ENCODE measurements at places on chromosomes 5 and 9. TPM values are rescaled to one million over a fixed set of nuclear protein-coding genes. Genes with fewer than 3 reads are reported as not detected.

- no peak for DNase-seq
These were observed 59.5 kb upstream of the FBXL7 start for GRCh38 chr5:15440434-15440833.

DNA sequence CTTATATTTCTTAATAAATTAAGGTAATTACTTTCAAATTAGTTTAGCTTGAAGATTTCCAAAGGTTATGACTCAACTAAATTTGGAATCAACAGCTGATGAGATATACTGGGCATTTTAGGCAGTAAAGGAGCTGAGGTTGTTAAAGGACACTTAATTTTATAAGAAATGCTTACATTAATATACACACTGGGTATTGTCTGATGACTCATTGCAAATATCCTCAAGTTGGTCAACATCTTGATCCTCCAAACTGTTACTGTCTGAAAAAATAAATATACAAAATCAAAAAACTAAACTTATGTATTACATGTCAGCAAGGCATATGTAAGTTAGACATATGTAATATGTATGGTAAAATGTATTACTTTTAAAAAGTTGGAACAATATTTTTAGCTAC, 3.4 kb downstream of the GFM2 start:
- DNase-seq = no peak

DNA sequence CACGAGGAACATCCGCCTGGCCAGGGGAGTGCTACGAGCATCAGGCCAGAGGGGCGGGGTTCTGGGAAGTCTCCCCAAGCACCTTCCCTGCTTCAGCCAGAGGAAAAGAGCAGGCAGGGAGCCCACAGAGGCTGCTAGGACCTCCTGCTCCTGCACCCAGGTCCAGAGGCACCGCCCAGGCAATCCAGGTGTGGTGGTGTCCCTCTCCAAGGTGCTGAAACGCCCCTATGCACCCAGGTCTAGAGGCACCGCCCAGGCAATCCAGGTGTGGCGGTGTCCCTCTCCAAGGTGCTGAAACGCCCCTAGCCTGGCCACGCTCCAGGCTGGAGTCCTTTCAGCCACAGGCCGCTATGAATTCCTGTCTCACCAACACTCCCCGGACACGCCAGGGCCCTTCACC, 10.7 kb upstream of the UBAC1 start:
- peak; percentile 50 for DNase-seq

DNA sequence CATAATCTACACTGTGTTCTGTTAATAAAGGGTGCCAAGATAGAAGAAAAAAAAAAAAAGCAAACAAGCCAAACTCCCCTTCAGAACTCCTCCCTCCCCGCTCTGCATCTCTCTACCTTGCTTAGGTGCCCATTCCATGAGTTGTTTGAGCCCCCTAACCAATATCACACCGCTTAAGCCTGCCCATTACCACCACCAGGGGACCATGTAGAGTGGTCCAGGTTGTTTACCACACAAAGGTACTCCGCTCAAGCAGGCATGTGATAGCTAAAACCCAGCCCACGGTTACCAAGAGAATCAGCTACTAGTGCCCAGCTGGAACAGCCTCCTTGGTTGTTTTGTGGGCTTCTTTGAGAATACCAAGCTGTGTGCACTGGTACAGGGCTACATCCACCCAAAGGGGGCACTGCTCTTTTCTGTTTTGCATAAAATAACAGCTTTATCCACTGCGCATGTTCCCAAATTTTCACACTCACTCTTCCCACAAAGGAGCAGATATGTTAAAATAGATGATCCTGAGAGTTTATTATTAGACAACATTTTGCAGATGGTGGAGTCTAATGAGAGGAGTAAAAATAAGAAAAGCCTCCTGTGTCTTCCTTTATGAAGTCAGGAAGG, 304.1 kb downstream of the DEPDC1B start:
- no peak for DNase-seq

The INSL4 gene
- not detected for total RNA-seq

DNA sequence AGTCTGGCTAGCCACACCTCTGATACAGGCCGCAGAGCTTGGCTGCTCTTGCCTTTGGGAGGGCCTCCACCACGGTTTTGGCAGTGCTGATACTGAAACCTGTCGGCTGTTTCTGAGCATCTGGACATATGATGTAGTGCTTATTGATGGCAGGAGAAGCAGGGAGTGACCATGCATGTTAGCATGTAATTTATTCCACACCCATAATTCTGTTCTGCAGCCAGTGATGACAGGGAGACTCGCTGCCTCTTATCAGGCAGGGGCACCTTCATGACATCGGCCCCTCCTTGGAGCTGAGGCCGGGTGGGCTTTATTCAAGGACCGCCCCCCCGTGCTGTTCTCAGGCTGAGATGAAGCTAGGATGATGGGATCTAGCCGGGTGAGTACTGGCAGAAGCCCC, 49.0 kb downstream of the OLFM1 start:
- DNase-seq = no peak

DNA sequence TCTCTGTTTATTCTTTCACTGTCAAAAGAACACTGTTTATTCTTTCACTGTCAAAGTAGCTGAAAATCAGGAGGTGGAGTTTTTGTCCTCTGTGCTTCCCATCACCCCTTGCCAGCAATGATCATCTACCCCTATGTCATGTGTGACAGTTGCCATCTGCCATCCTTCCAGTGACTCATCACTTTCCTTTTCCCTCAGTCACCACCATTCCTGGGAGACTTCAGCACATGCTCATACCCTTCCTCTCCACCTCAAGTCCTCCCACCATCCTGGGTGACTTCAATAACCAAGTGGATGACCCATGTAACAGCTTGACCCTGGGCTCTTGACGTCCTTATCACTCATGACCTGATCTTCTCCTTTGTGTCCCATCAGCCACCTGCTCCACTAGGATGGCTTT, 43.3 kb upstream of the RASEF start:
- no peak for DNase-seq

The ARHGEF39 gene
- total RNA-seq = 1.1 TPM

The SNCB gene
- total RNA-seq = not detected

GRCh38 chr9:2479056-2479565, 142.5 kb upstream of the VLDLR start:
- DNase-seq = no peak

DNA sequence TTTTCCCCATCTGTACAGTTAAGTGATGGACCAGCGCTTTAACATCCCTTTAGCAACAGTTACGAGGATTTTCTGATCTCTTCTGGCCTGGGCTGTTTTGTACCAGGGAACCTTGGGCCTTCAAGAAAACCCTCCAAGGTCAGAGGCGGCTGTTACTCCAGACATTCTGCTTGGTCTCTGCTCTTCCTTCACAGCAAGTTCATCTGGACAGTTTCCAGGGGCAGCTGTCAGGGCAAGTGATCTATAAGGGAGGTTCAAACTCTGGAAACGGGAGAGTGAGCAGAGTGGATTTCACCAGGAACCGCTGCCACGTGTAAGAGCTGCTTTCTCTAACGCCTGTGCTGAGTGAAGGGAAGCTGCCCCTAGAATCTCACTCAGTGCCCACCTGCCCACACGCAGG, 36.7 kb downstream of the ZNF618 start:
- DNase-seq = no peak

- no peak for DNase-seq
These were observed 175.6 kb upstream of the TLE4 start for GRCh38 chr9:79396168-79396567.

The NR4A3 gene
- 1.1 TPM for total RNA-seq

GRCh38 chr5:25554077-25554476, 909.3 kb upstream of the CDH10 start:
- DNase-seq = no peak

The PCDHB9 gene
- 4.2 TPM for total RNA-seq

DNA sequence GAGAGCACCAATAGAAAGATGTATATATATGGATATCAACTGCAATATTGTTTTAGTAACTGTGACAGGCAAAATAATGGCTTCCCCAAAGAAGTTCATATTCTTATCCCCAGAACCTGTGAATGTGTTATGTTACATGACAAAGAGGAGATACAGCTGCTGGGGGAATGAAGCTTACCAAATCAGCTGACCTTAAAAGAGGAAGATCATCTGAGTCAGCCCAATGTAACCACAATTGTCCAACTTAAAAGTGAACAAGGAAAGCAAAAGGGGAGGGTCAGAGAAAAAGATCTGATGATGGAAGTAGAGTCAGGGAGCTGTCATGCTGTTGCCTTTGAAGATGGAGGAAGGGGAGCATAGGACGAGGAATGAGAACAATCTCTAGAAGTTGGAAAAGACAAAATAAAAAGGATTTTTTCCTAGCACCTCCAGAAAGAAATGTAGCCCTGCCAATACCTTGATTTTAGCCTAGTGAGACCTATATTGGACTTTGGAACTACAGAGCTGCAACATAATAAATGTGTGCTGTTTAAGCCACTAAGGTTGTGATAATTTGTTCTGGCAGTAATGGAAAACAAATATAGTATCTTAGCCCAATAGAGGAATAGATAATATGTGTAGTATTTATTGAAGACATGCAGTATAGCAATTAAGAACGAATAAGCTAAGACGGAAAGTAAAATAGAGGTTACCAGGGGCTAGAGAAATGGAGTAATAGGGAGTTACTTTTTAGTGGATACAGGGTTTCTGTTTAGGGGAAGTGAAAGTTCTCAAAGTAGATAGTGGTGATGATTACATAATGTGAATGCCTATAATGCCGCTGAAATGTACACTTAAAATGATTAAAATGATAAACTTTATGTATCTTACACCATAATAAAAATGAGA, 115.9 kb downstream of the PIK3R1 start:
- no peak for DNase-seq

The FGD3 gene
- total RNA-seq = 11.0 TPM

- no peak for DNase-seq
These were observed 1266.2 kb upstream of the CDH18 start for GRCh38 chr5:21254161-21254560.

- DNase-seq = no peak
These were observed 39.6 kb upstream of the TRIM36 start for GRCh38 chr5:115209279-115209678.

- DNase-seq = peak; percentile 40
These were observed 7.1 kb upstream of the AFAP1L1 start for GRCh38 chr5:149264439-149265067.

DNA sequence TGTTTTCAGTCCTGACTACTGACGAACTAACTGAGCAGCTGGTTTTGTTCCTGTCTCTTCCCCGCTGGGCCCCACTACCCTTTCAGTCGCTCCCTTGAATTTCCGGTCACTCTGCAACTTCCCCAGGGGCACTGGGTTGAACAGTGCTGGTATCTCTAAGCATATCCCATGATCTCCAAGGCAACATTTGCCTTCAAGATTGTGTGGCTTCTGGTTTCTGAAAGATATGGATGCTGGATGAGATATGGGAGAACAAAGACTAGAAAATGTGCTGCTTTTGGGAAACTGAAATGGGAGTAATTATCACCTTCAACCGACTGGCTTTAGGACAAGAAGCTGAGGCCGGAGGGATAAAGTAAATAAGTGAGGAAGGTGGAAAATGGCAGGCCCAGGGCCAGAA, 258.2 kb upstream of the PIK3R1 start:
- DNase-seq = no peak

The FAM221B gene
- total RNA-seq = 5.1 TPM

DNA sequence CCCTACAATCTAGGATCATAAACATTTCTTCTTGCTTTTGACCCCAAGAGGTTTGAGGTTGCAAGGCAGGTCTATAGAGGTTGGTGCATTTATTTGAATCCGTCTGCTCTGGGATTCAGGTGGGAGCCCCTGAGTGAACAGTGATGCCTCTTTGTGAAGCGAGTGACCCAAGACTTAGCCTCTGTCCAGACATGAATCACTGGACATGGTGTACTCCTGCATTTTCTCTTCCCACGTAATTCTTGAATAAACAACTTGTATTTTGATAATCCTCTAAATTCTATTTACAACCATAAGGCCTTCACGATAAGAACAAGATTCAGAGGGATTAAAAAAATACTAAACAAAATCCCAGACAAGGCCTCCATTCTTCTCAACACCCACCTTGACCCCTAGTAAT, 67.5 kb upstream of the PLPP6 start:
- no peak for DNase-seq

DNA sequence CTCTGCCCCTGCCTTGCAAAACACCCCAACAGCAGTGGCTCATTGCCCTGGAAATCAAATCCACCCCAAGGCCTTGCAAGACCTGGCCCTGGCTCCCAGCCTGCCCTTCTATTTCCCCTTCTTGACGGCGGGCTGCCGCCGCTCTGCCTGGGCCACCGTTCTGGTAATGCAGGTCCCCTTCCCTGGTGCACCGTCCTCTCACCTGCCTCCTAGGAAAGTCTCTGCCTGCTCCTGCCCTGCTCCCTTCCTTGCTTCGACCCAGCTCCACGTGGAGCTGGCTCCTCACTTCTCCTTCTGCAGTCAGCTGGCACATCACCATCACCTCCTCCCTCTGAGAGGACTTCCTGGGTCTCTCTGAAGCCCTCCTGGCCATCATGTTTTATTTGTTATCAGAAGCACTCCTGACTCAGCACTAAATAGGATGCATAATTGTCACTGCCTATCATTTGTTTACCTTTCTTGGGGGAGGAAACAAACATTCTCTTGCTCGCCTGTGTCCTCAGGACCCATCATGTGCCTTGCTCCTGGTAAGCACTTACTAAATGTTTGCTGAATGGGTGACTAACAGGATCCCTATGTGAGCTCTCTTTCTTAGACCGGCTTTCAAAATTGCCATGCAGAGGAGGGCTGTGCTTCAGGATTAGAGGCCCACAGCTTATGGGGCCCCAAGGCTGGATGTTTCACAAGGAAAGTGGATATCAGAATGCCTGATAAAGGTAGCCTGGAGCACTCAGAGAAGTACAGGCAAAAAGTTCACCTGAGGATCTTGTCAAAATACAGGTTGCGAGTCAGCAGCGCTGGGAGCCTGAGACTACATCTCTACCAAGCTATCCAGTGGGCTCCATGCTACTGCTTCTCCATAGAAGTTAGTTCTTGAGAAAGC, 19.6 kb upstream of the C5orf47 start:
- DNase-seq = no peak

The PCDHGC4 gene
- 4.1 TPM for total RNA-seq

DNA sequence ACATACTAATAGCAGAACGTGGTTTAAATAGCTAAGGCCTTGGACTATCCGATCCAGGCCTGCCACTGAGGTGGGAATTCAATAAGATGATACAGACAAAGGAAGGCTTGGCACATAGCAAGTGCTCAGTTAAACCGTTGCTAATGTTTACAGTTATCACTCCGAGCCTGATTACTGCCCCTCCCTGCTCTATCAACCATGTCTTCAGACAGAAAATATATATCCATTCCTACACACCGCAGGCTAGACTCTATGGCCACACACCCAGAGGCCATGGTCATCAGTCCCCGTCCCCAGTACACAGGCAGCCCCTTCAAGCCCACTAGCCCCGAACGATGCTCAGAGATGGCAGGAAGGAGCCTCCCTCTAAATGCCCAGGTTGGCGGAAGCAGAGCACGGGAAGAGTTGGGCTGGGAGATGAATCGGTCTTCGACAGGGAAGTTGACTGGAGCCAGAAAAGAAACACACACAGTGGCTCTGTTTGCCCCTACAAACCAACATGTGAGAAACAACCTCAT, 49.7 kb upstream of the STXBP1 start:
- DNase-seq = no peak

DNA sequence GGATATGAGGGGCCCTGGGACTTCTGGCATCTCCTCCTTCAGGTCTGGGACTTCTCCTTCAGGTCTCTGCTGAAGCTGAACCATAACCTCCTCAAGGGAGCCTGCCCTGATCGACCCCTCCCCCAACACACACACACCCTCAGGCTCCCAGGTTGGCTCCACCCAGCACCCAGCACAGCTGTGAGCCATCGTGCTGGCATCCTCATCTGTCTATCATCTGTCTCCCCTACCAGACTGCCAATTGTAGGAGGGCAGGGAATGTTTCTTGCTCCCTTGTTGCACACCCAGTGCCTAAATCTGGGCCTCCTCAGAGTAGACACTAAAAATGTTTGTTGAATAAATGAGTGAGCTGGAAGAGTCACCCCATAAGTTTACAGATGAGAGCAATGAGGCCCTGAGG, 71.4 kb downstream of the LRSAM1 start:
- no peak for DNase-seq

The CDHR2 gene
- not detected for total RNA-seq

GRCh38 chr5:178182158-178182876, 4.9 kb downstream of the GMCL2 start:
- no peak for DNase-seq
